ENCODE measurements at places on chromosomes 2 and 18.

- DNase-seq = no peak
Observed at GRCh38 chr2:114219456-114219855, 223.0 kb upstream of the DPP10 start.

GRCh38 chr2:217049956-217050355 lies 190.1 kb upstream of the TNP1 start:
- no peak for DNase-seq

- DNase-seq = no peak
Observed at GRCh38 chr2:84532291-84532690, 16.0 kb downstream of the DNAH6 start.

DNA sequence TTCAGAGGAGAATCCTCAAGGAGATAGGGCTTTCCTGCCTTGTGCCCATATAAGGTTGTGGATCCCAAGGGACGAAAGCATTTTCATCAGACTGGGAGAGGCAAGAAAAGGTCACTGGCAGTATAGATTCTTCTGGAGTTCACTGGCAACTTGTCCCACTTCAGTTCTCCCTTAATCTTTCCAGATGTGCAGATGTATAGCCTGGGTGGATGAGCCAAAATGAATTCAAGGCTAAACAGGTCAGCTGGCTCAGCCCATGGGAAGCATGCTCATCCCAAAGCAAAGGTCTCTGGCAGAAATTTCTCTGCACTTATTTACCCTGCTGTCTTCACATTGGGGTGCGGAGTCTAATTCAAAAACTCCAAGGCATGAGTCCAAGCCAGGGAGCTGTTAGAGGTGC lies 148.9 kb upstream of the TNP1 start:
- DNase-seq = no peak

DNA sequence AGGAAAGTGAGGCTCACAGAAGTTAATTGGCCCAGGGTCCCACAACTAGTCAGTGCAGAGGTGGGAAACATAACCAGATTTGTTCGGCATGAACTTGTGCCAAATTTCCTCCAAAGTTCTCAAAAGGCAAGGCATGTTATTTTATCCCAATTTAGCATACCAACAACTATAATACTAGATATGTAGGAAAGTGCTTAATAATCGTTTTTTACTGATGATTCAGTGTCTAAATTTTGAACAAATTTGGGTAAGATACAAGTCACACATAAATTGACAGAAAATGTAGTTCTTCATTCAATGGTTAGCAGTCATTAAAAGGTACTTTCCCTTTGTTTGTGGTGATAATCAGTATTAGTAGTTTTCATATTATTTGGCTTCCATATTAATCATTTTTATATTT lies 38.5 kb upstream of the CYBRD1 start:
- no peak for DNase-seq

- DNase-seq = peak; percentile 81
Observed at GRCh38 chr18:34929336-34929780, 111.9 kb upstream of the MAPRE2 start.

GRCh38 chr2:217757108-217757463 lies 245.7 kb downstream of the TNS1 start:
- no peak for DNase-seq

DNA sequence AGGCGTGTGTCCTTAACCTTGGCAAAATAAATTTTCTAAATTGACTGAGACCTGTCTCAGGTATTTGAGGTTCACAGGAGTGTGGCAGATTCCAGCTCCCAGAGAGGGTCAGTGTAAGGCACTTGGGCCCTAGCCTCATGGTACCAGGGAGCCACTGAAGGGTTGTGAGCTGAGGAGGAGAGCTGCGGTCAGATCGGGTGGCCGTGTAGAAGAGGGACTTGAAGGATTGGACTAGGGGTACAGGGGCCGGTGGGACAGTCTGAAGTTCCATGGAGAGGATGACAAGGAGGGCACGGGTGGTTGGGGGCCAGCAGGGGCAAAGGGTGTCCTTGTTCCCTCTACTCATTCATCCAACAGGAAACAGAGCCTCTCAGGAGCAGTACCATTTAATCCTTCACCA lies 327.0 kb upstream of the HS6ST1 start:
- no peak for DNase-seq

DNA sequence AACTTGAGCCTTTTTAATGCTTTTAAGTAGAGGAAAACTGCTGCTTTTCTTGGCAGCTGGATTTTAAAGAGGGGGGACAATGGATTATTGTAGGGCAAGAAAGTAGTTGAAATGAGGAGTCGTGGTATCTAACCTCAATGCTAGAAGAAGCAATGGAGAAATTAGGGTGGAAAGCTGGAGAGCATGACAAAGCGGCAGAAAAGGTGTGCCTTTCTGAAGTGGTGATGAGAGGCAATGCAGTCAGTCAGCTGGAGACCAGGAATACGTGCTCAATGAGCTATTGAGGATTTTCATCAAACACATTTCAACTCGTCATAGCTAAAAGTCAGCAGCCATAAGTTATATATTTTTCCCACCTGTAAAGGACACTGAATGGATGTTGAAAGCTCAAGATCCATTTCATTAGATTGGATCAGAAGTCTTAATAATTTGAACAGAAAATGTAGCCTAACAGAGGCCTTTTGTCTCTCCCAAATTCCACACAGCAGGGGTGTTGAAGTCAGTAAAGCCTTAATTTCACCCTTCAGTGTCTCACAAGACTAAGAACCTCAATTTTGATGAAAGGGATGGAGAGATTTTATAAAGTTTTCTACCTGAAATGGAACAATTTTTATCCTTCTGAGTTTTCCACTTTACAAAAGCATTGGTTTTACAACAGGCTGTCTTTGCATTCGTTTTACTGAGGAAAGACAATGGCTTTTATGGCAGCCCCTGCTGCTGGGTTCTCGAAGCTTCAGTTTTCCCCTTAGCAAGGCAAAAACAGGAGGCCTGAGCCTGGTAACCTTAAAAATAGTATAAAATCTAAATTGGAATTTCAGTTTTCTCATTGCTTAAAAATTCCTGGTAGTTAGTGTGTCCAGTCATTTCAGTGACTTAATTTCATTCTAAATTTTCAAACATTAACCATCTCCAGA lies 131.1 kb downstream of the CCDC102B start:
- no peak for DNase-seq

- DNase-seq = no peak
Observed at GRCh38 chr18:34942276-34942675, 98.9 kb upstream of the MAPRE2 start.

GRCh38 chr18:2935438-2936192 lies 77.3 kb downstream of the LPIN2 start:
- no peak for DNase-seq

- DNase-seq = no peak
Observed at GRCh38 chr18:46475390-46475752, 181.6 kb downstream of the LOXHD1 start.

DNA sequence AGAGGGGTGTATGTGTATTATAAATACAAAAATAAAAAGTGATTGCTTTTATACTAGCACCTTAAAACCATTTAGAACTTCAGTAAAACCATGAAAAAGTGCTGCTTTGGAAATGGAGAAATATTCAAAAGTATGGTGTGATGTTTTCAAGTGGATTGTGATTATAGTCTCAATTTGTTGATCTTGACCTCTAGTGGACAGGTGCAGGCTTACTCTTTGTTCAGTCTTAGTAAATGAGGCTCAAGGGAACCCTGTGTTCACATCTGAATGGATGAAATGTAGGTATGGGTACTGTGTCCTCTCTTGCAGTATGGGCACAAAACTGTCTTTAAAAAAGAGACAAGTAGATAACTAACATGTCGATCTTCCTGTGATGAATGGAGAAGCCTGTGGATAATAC lies 145.8 kb downstream of the MCFD2 start:
- no peak for DNase-seq

GRCh38 chr2:98715812-98716451 lies 15.0 kb downstream of the MGAT4A start:
- no peak for DNase-seq

- DNase-seq = no peak
Observed at GRCh38 chr2:154142480-154142879, 270.8 kb downstream of the GALNT13 start.

DNA sequence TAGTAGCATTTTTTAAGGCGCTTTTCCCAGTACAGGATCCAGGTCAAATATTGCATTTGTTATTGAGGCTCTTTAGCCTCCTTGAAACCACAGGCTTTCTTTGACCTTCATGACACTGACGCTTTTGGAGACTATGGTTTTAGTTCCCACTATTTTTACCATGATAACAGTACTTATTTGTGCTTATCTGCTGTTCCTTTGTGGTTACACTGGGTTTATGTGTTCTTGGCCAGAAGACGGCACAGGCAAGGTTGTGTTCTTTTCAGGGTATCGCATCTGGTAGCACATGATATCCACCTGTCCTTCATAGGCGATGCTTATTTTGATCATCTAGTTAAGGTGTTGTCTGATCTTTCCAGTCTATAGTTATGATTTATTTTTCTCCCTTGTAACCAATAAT lies 16.8 kb upstream of the MBOAT2 start:
- no peak for DNase-seq

DNA sequence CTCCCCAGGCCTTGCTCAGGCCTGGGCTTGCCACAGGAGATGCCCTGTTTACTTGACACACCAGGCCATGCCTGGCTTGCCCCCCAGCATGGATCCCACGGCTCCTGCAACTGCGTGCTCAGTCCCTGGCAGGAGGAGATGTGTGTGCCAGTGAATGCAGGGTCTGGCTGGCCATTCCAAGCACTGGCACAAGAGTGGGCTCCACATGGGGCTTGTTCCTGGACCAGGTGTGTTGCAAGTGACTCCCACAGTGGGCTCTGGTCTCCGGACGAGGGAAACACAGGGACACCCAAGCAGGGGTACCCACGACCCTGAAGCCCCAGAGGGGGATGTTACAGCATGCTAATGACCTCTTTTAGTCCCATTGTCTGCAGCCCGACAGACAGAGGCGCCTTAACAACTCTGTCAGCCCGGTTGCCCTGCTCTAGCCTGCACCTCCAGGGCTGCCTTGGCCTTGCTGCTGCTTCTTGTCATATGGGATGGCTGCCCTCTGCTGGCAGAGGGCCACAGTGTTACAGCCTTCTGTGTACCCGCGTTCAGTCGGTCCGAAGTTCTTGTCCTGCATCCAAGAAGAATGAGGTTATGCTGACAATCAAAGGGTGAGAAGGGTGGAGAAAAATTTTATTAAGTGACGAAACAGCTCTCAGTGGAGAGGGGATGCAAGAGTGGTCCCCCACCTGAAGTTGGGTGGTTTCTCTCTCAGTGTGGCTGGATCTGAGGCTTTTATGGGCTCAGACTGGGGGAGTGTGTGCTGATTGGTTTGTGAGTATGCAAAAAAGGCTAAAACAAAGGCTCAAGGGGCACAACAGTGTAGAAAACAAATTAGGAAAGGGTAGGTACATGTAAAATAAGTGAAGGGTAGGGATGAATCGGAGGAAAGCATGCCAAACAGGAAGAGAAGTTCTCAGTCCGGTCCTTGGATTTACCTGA lies 180.4 kb downstream of the MBD5 start:
- peak; percentile 51 for DNase-seq

GRCh38 chr2:30208453-30208852 lies 22.9 kb upstream of the LBH start:
- peak; percentile 64 for DNase-seq

DNA sequence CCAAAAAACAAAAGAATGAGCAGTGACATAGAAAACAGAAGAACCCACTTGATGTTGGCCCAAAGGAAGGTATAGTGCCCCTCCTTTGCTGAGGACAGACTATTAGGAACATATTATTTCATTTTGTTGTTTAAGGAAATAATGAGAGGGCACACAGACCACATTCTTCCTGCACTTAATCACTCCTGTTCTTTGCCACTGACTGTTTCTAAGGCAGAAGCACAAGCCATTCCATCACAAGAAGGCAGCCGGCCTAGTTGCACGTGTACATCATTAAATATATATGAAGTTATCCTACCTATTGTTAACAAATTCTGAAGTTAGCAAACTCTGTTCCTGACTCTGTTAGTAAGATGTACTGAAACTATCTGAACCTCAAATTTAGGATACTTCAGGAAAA lies 110.0 kb downstream of the LNPK start:
- DNase-seq = no peak

DNA sequence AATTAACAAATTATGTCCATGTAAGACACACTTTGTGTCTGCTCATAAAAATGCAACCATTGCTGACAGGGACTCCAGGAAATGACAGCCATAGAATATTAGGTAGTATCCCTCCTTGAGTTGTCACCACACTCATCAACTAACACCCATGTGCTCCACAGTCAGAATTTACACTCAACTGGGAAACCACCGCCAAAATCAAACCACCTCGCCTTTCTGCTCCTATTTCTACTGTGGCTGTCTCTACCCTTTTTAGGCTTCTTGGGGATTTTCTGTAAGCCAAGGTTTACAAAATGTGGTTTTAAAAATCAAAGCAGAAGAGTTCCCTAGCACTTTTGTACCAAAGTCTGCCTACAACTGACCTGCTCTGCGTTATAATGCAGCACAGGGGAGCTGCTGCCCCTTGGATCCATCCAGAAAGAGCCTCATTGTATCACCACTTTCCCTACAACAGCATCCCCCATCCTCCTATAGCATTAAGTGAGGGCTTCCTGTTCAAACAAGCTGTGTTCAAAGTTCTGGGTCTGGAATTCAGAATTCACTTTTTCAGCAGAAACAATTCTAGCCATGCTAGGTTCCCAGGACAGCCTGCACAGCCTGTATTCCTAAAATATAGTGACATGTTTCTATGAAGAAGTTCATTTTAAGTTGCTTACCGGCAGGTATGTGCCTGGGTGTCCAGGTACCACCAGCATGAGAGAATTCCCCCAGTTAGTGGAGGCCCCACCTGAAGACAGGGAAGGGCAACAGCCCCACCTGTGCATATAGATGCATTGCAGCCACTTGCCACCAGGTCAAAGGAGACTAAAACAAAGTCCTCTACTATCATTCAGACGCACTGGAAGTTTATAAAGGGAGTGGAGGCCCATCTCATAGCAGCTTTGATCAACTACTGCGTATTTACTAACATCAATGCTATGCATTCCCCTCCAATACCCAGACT lies 104.3 kb downstream of the MYO5B start:
- no peak for DNase-seq

- DNase-seq = no peak
Observed at GRCh38 chr2:37833423-37833822, 91.7 kb upstream of the RMDN2 start.

DNA sequence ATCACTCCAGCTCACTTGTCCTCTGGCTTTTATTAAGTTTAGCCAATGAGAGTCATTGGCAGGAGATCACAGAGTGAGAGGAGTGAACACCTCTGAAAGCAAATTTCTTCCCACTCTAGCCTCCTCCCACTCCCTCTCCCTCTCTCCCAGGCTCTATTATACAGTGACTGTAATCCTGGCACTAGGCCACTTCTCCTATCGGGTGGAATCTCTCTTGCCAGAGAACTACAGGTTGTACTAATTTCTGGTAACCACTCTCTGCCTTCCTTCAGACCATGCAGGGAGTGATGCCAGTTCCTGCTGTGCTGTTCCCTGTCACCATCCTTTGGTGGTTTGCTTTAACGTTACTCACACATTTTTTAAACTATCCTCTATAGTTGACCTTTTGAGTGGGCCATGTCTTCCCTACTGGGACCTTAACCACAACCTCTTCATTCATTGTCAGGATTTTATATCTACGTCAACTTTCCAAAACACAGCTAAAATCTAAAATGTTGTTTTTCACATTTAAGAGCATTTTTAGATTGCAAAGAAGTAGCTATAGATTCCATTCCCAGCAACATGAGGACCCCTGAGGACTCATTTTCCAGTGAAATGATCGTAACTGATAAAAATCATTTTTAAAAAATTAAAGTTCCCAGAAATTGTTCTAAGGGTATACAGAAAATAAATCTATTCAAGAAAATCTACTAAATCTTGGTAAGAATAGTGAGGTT lies 217.1 kb downstream of the MREG start:
- DNase-seq = peak; percentile 88
